ENCODE measurements at places on chromosomes 1 and 21.

DNA sequence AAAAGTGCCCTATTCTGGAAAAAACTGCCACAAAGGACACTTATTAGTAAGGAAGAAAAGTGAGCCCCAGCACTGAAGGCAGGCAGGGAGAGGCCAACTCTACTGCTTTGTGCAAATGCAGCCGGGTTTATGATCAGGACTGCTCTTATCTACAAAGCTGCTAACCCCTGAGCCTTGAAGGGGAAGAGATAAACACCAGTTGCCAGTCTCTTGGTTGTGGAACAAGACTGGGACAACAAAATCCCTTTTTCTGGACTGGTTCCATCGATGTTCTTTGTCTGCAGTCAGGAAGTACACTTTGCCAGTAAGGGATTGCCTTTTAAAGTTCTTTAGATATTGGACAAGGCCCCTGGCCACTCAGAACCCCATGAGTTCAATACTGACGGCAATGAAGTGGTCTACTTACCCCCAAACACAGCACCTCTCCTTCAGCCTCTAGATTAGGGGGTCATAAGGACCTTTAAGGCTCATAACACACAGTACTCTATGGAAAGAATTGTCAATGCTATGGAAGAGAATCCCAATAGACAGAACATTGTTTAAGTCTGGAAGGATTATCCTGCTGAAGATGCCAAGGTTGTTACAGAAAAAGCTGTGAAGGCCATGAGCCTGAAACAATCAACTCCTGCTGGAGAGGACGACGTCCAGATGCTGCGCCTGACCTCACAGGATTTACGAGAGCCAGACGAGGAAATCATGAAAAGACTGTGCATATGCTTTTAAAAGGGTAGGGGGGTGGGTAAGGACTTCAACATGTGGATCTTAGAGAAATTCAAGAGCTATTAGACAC lies 43.6 kb downstream of the GNB1 start:
- no peak for DNase-seq

DNA sequence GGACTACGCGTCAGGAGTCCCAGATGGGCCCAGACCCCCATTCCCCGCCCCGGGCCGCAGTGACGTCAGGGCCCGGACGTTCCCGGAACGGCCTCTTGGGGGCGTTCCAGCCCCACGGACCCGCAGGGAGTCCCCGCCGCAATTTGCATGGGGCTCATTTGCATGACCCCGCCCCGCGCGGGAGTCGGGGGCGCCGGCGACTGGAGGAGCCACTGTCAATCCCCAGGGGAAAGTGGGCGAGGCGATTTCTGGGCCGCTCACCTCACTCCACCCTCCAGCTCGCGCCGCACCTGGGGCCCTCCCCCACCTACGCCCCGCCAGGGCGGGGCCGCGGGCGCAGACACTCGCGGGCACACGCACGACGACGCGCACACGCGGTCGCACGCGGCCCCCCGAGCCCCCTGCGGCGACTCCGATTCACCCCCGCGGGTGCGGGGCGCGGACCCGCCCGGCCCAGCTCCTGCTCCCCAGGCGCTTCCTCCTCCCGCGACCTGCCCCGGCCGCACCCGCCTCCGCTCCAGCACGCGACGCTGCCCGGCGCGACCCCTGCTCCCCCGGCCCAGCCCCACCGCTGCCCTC lies 13.2 kb downstream of the AGRN start:
- peak; percentile 90 for DNase-seq

DNA sequence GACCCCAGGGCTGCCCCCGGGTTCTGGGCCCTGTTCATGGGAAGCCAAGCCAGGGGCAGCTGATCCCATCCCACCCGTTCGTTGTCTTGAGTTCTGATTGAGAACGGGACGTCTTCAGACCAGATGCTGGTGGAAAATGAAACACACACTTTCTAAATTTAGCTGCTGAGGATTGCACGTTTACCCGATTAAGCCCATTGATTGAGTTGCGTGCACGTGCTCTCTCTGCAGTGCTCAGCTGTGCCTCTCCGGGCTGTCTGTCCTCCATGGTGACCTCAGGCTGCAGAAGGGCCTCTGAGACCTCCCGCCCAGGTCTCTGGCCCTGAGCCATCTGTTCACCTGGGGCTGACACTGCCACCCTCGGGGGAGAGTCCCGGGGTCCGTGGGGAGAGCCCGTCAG lies 27.0 kb upstream of the PEX10 start:
- DNase-seq: no peak

GRCh38 chr1:115074839-115075534 lies 14.3 kb downstream of the TSPAN2 start:
- no peak for DNase-seq

DNA sequence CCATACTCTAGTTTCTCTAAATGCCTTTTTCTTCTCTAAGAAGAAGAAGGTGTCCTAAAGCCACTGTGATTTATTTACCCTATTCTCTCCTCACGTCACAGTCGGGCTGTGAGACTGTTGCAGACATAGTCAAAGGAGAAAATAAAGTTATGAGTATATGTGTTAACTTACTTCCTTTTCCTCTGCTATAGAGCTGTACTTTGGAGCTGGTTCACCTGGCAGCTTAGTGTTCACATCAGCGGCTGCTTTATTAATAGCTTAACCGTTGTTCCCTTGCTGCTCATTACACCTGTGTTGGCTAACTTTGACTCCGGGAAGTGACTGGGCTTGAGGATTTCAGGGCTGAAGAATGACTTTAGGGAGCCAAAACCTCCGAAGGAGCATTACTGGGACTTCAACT lies 3.6 kb downstream of the PFKFB2 start:
- DNase-seq: no peak
